Activated naive CD4-positive, alpha-beta T cell treated with anti-CD3 and anti-CD28 coated beads for 36 hours (primary cell): ENCODE measurements at places on chromosomes 4 and X. TPM values are rescaled to one million over a fixed set of nuclear protein-coding genes. Genes with fewer than 3 reads are reported as not detected.

Gene ATP2B3
- total RNA-seq, result not detected

Gene DOCK11
- 34.8 TPM for total RNA-seq

Gene ABCG2
- 0.55 TPM for total RNA-seq

Gene RHOXF2
- total RNA-seq, result not detected

Gene TCEAL7
- total RNA-seq, result not detected

Gene GAGE1
- total RNA-seq, result not detected

Gene TRIM2
- total RNA-seq, result 4.2 TPM

Gene TMEM255A
- total RNA-seq, result not detected

Gene SMIM31
- total RNA-seq, result not detected

Gene TMSB15C
- total RNA-seq, result 2.1 TPM

Gene LUZP4
- not detected for total RNA-seq

Gene CT45A5
- total RNA-seq, result not detected
